ENCODE measurements at places on chromosomes 3 and 15. TPM values are rescaled to one million over a fixed set of nuclear protein-coding genes. Genes with fewer than 3 reads are reported as not detected.

GOLGA8M gene
- total RNA-seq = under 0.01 TPM

C3orf33 gene
- total RNA-seq = 1.1 TPM

- DNase-seq = no peak
Measured at GRCh38 chr3:186643493-186643892, 3.3 kb downstream of the FETUB start.

- DNase-seq = no peak
Measured at GRCh38 chr3:123026565-123027291, 835 bp downstream of the SEMA5B start.

- DNase-seq = no peak
Measured at GRCh38 chr3:35679409-35680080, 40.2 kb downstream of the ARPP21 start.

ZBTB47 gene
- 10.9 TPM for total RNA-seq

GRCh38 chr15:48253172-48253571 lies 47.1 kb downstream of the SLC12A1 start:
- no peak for DNase-seq

GRCh38 chr15:28885630-28886430 lies at the start of gene APBA2:
TSS of gene APBA2 (plus strand) at chr15:28885974. CDS start at chr15:29053885, 167,911 bp downstream.
- DNase-seq = peak; percentile 41

GRCh38 chr15:41822471-41822870 lies 5.4 kb upstream of the JMJD7 start:
- DNase-seq = no peak

DNA sequence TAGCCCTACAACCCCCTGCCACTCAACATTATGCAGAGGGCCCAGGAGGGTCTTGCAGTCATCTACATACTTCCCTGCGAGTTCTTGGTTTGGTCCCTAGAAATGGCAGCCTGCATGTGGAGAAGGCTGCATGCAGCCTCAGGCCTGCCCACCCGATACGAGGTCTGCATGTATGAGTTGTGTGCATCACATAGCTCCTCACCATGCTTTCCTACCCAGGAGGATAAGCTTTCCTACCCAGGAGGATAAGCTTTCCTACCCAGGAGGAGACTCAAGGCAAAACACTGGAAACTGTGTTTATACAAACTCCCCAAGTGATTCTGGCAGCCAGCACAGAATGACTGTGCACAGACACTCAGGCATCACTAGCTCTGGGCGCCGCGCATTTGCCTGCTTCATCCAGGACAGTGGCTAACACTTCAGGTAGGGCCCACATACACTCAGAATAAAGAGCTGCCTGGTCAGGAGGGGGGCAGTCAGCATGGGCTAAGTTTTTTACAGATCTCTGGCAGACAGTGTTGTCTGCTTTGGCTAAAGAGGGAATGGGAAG lies 187.7 kb downstream of the THSD4 start:
- peak; percentile 80 for DNase-seq

- DNase-seq = no peak
Measured at GRCh38 chr3:167823738-167824137, 88.2 kb downstream of the SERPINI1 start.

BNC1 gene
- 0.54 TPM for total RNA-seq

- DNase-seq = no peak
Measured at GRCh38 chr3:86950717-86951116, 40.2 kb downstream of the VGLL3 start.

DNA sequence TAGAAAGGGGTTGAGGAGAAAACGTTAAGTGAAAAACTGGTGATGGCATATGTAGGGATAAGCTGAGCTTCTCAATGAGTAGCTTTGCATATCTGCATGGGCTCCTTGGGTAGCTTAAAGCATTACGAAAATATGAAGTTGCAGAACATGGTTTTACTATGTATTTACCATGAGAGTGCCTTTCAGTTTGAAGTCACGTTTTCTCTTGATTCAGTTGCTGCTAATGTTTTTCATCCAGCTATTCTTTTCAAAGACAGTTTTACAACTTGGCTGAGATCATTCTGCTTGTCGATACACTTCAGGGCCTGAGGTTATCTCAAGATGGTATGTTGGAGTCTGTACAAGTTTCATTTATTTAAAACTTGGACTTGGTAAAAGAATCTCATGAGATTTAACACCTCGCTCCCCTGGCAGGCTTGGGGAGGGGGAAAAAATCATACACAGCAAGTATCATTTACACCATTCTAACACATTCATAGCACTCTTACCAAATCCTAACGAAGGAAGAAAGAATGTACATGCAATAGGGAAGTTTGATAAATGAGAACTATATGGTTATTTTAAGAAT lies 103.3 kb upstream of the CMC1 start:
- DNase-seq = no peak

DNA sequence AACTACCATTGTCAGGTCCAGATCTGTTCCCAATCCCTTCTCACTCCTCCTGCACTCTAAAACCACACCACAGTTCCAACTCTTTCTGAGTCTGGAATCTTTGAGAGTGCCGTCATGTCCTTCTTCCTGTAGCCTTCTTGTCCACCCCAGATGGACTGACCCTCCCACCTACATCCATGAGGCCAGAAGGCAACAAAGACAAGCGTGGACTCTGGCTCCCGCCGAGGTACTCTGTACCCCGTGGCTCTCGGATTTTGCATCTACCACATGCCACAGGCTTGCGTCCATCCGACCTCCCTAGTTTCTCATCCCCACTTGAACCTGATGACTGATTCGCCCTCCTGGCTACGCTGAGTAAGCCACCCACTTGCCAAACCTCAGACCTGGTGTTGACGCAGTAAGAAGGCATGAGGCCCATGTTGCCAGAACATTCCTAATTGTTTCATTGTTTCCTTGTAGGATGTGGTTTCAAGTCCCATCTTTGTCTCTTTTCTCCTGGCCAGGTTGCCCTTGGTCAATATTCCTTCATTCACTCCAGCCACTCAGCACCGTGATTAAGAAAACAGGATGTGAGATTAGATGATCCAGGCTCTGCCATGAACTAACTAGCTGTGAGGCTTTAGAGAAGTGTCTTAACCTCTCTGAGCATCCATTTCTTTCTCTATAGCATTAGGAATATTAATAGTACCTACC lies 1.1 kb upstream of the ZBTB38 start:
- DNase-seq = peak; percentile 100

GRCh38 chr3:122021811-122022401 lies at the start of gene ILDR1:
TSS of gene ILDR1 (minus strand) at chr3:122022247. CDS start at chr3:122022077, 170 bp downstream.
- DNase-seq = no peak

GRCh38 chr3:150061288-150062024 lies 90.8 kb upstream of the PFN2 start:
- DNase-seq = no peak

GRCh38 chr15:38002883-38003477 lies 68.5 kb downstream of the TMCO5A start:
- peak; percentile 84 for DNase-seq

DNA sequence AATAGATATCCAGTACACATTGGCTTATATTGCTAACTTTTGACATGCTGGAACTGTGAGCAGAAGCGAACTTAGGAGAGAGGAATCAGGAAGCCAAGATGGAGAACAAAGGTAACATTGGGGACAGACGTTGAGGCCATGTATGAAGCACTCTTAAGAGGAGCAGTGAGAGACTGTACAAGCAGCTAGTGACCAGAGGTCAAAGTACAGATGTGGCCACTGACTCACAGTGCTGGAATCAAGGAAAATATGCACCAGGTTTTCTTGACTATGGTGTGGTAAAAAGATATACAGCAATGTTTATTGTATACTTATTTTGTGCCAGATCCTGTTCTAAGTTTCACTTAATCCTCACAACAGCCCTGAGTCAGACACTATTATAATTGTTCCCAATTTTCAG lies 2.0 kb upstream of the IL20RB start:
- DNase-seq = peak; percentile 96

- peak; percentile 19 for DNase-seq
Measured at GRCh38 chr3:179416681-179417080, 34.6 kb downstream of the GNB4 start.

DNA sequence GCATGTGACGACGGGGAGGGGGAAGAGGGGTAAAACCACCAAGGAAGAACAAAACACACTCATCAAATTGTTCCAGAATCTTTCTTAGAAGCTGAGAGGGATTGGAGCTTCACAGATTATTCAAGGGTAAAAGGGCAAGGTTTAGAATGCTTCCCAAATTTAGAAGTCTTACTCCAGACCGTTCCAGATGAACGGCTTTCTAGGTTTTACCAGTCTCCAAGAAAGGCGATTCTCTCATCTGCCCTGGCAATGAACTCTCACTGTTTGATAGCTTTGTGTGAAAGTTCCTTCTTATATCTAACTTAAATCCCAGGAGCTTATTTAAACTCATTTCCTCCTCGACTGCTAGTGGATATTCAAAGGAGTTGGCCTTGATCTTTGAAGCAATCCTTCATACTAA lies 124.3 kb upstream of the PRICKLE2 start:
- no peak for DNase-seq

- peak; percentile 62 for DNase-seq
Measured at GRCh38 chr15:38440353-38441129, 13.4 kb upstream of the FAM98B start.

- DNase-seq = no peak
Measured at GRCh38 chr15:67181221-67181639, 73.2 kb downstream of the AAGAB start.

GRCh38 chr3:165754219-165755007 lies 82.8 kb downstream of the BCHE start:
- no peak for DNase-seq

GRCh38 chr15:31482122-31482922 lies 155.7 kb downstream of the KLF13 start:
- no peak for DNase-seq

TAGLN3 gene
- 3.2 TPM for total RNA-seq

- peak; percentile 15 for DNase-seq
Measured at GRCh38 chr3:128178782-128179483, 25.7 kb downstream of the EEFSEC start.

PLSCR5 gene
- not detected for total RNA-seq

GRCh38 chr3:65677486-65678010 lies 361.2 kb downstream of the MAGI1 start:
- DNase-seq = no peak

- DNase-seq = no peak
Measured at GRCh38 chr3:114323546-114324254, 29.9 kb downstream of the TIGIT start.

DNA sequence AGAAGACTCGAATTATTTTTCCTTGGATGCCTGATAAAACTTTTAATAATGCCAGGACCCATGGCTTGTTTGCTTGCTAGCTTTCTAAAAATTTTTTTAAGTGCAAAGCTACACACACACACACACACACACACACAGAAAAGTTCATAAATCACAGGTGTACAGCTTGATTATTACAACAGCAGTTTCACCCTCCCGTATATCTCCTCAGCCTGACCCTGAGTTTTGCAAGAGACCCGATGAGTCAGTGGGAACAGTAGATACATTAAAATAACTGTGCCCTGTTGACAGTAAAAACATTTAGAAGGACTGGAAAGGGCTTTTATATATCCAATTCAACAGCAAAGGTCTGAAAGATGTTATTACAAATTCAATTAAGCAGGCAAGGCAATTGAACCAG lies 46.7 kb downstream of the EMC4 start:
- DNase-seq = peak; percentile 88

GRCh38 chr3:140343211-140344081 lies 334.4 kb upstream of the TRIM42 start:
- no peak for DNase-seq

GRCh38 chr3:174153871-174154270 lies 705.3 kb upstream of the NAALADL2 start:
- DNase-seq = peak; percentile 21

ZPLD1 gene
- under 0.01 TPM for total RNA-seq

DNA sequence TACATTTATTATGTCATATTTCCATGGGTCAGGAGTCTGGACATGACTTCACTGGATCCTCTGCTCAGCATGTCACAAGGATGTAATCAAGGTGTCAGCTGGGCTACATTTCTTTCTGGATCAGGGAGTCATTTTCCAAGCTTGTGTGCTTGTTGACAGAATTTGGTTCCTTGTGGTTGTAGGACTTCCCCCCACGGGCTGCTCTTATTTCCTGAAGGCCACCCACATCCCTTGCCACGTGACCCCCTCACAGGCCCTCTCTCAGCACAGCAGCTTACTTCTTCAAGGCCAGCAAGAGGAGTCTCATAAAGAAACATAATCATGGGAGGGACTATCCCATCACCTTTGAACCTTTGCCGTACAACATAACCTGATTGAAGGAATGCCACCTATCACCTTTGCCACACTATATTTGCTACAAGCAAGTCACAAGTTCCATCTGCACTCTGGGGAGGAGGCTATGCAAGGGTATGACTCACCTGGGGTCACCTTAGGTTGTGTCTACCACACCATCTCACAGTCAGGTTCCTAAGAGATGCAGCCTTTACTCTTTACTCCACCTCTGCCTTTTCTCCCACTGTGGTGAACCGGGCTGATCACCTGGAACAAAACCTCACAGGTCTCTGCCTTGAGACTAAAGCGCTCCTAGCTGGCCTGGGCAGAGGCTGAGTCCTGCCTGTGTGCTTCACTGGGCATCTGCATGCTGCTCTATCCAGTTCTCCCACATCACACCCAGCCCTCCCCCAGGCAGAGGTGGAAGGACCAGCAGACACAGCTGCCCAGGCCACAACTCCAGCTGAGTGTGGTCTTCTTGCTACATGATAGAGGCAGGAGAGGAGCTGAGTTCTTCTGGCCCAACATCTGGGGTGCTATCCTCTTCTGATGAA lies 13.5 kb downstream of the RAB6B start:
- DNase-seq = no peak
